ENCODE measurements at places on chromosomes 1 and 21. TPM values are rescaled to one million over a fixed set of nuclear protein-coding genes. Genes with fewer than 3 reads are reported as not detected.

CCT8 gene
- 79.6 TPM for total RNA-seq

GRIK3 gene
- 0.46 TPM for total RNA-seq

C1orf141 gene
- not detected for total RNA-seq

ABCB10 gene
- 28.4 TPM for total RNA-seq

IGFN1 gene
- total RNA-seq = not detected

ATXN7L2 gene
- 1.8 TPM for total RNA-seq

SLC45A3 gene
- 19.5 TPM for total RNA-seq

CYP4Z1 gene
- 0.14 TPM for total RNA-seq

SOX13 gene
- total RNA-seq = 36.2 TPM

CNR2 gene
- 0.39 TPM for total RNA-seq

TMOD4 gene
- 1.2 TPM for total RNA-seq
